ENCODE measurements at places on chromosomes 11 and 22. TPM values are rescaled to one million over a fixed set of nuclear protein-coding genes. Genes with fewer than 3 reads are reported as not detected.

Gene MGAT3
- polyA plus RNA-seq = 4.1 TPM

Gene SMC1B
- polyA plus RNA-seq = 0.06 TPM

Gene PGR
- polyA plus RNA-seq = 0.01 TPM

Gene C11orf65
- polyA plus RNA-seq = 1.0 TPM

Gene FJX1
- 5.4 TPM for polyA plus RNA-seq

Gene FBXO3
- polyA plus RNA-seq = 23.8 TPM

Gene SYT12
- polyA plus RNA-seq = 0.18 TPM

Gene TRPM5
- polyA plus RNA-seq = 0.08 TPM

Gene ZNF280B
- 7.6 TPM for polyA plus RNA-seq

Gene OR8G1
- polyA plus RNA-seq = not detected

Gene ELMOD1
- polyA plus RNA-seq = 6.9 TPM

Gene SLC15A3
- 27.9 TPM for polyA plus RNA-seq

Gene NRXN2
- polyA plus RNA-seq = 32.6 TPM

DNA sequence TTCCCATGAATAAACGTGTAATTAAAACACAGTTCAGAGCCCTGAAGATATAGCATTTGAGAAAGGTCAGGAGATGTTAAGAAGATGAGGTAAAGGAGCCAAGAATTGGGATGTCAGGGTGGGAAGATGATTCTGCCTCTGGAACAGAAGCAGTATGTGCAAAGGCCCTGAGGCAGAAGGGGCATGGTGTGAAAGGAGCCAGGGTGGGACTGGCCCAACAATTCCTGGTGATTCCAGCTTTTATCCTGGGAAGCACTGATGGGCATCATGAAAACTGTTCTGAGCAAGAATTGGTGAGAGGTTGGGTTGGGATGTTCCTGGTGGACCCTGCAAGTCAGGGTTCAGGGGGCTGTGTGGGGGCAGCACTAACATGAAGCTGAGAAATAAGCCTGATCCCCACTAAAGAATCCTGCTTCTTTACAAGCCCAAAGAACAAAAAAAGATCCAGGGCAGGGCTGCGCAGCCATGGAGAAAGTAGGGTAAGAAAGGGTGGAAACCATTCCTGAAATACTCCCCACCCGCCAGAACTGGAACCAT, 2.5 kb upstream of the FXYD6 start:
- no peak for DNase-seq

DNA sequence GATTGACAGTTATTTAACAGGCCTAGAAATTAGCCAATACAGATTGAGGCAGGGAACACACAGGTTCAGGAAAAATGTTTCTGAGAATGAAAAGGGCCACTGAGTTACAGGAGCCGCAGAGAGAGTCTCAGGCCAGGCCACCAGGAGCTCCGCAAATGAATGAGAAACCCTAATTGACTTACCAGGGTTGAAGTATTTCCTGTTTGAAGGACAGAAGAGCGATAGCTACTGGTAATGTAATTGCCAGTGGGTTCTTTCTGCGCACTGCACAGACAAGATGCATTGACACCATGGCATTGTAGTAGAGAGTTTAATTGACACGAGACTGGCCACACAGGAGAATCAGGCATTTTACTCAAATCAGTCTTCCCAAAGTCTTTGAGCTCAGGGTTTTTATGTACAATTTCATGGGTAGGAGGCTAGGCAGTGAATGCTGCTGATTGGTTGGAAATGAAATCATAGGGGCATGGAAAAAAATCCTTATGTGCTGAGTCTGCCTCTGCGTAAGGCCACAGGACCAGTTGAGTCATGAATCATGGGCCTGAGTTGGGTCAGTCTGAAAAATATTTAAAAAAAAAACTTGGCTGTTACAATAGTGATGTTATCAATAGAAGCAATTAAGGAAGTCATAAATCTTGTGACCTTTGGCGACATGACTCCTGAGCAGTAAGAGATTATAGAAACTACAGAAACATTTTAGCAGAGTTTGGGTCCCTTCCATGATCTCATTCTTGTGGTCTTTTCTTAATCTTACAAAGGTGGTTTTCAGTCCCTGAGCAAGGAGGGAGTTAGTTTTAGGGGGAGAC, 203.8 kb downstream of the CASP12 start:
- no peak for DNase-seq

DNA sequence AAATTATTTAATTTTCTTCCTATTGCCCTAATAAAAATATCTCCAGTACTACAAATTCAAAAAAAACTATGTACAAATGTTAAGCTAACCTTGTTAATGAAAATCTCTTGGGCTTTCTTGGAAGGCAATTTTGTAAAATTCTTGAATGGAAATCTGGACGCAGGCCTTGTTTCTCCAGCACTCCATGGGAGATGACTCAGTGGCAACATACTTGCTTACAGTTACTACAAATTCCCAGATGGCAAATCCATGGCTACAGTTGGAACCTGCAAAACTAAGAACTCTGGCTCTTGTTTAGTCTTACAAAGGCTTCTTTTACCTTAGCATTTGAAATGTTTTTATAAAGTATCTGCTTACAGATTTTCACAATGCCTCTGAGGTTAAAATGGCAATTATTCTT, 725.2 kb downstream of the DLG2 start:
- peak; percentile 32 for DNase-seq

DNA sequence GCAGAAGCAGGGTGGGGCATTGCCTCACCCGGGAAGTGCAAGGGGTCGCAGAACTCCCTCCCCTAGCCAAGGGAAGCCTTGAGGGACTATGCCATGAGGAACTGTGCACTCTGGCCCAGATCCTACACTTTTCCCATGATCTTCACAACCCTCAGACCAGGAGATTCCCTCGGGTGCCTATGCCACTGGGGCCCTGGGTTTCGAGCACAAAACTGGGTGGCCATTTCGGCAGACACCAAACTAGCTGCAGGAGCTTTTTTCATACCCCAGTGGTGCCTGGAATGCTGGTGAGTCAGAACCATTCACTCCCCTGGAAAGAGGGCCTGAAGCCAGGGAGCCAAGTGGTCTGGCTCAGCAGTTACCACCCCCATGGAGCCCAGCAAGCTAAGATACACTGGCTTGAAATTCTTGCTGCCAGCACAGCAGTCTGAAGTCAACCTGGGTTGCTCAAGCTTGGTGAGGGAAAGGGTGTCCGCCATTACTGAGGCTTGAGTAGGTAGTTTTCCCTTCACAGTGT, 573.7 kb upstream of the ANO3 start:
- DNase-seq = no peak

GRCh38 chr22:47139013-47139789, 376.8 kb downstream of the TBC1D22A start:
- DNase-seq = no peak

- no peak for DNase-seq
These were observed 116.8 kb downstream of the MED15 start for GRCh38 chr22:20624161-20624616.

- no peak for DNase-seq
These were observed 30.8 kb upstream of the SORL1 start for GRCh38 chr11:121421149-121421901.

- peak; percentile 19 for DNase-seq
These were observed 331.8 kb downstream of the FAT3 start for GRCh38 chr11:92556431-92556830.

DNA sequence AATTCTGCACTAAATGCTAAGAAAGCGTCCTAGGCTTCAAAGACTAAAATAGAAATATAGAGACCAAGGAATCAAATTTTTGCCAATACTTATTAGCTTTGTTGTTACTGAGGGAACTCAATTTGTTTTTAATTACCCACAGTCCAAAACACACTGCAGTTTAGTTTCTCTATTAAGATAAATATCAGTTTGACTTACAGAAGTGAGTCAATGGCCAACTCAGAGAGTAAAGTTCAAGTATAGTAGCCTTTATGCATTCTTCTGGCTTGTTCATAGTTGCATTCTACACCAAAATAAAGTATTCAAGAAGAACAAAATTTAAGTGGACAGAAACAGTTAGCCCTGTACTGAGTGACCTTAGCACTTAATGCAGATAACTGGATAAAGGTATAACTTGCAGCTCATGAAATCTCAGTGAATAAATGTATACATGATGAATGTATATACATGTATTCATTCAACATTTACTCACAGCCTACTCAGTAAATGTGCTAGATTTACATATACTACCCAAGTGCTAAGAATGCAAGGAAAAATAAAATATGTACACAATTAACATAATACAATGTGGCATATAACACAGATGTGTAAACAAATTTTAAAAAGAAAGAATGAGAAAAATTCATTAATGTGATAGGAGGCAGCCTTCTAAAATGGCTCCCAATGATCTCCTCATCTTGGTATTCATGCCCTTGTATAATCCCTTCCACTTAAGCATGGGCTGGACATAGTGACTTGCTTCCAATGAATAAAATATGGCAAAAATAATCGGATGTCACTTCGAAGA, 9.7 kb upstream of the RNF141 start:
- no peak for DNase-seq

DNA sequence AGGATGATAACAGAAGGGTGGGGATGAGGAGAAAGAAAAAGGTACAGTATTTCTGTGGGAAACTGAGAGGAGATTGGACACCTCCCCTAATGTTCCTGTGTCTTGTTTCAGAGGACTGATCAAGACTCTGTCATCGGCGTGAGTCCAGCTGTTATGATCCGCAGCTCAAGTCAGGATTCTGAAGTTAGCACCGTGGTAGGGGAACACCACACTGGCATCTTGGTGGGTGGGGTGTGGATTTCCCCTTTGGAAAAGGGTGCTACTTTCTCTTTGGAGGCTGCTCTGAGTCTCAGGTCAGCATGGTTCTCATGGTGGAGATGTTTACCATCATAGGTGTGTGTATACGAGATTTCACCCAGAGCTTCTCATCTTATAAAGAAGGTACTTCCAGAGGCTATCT, 25.5 kb downstream of the MADD start:
- no peak for DNase-seq

DNA sequence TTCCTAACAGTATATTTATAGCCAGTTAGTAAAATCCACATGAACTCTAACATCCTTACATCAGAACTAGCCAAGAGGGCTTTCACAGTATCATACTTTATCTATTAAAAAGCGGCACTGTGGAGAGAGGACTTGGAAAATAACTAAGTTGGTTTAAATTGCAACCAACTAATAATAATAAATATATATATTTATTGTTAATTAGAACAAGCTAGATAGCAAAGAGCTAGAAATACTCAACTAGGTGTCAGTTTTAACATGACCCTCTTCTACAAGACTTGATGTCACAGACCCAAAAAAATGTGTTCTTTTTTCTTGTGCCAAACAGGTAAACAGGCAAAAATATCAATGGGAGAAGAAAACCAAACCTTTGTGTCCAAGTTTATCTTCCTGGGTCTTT, at the start of gene OR2D3:
Gene OR2D3 (plus strand): TSS at position 301 of the 400 bp plus-strand sequence. CDS start 0 bp downstream, at position 301.
- DNase-seq = no peak

DNA sequence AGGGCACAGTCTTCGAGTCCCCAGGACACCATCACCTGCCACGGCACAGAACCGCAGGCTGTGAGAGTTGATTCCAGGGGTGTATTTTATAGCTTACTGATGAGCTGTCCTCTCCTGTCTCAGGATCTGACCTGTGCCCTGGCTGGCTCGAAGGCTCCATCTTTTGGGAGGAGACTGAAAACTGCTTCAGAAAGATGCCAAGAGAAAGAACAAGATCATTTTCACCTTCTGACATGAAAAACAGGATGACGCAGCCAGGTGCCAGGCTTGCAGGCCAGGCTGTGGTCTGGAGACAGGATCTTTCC, 2.2 kb downstream of the MRGPRD start:
- no peak for DNase-seq

GRCh38 chr11:72710278-72710677, 36.1 kb upstream of the PDE2A start:
- no peak for DNase-seq

DNA sequence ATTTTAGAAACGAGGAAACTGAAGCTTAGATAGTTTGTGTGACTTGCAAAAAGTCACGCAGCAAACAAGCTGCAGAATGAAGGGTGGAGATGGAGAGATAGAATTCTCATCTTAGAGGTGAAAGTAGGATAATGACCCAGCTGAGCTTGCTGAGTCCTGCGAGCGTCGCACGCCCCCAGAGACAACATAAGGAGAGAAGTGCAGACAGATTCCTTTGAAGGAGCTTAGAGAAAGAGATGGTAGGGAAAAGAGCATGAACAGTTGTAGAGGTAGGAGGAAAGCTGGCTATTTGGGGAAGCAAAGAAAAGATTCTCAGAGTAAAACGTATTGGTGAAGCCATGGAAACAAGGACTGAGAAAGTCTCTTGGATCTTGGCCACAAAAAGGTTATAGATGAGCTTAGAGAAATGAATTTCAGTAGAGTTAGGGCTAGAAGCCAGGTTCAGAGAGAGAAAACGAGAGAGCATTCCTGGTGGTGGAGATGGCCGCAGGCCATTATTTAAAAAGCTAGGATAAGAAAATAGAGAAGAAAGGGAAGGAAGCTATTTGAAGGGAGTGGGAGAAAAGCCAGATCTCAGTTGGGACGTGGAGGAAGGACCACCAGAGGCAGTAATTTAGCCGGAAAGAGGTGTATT, 44.8 kb downstream of the FAM83F start:
- peak; percentile 32 for DNase-seq

GRCh38 chr22:35539910-35540594, 579 bp upstream of the RASD2 start:
- DNase-seq = peak; percentile 19

GRCh38 chr11:100536979-100537378, 150.1 kb upstream of the ARHGAP42 start:
- no peak for DNase-seq

- DNase-seq = no peak
These were observed 115.8 kb downstream of the ATG16L2 start for GRCh38 chr11:72930008-72930407.

- DNase-seq = no peak
These were observed 17.6 kb upstream of the PPFIA1 start for GRCh38 chr11:70252844-70253243.

- peak; percentile 70 for DNase-seq
These were observed 22.0 kb upstream of the TLCD5 start for GRCh38 chr11:120303004-120303637.

GRCh38 chr11:44167046-44167445, 71.6 kb downstream of the EXT2 start:
- no peak for DNase-seq

DNA sequence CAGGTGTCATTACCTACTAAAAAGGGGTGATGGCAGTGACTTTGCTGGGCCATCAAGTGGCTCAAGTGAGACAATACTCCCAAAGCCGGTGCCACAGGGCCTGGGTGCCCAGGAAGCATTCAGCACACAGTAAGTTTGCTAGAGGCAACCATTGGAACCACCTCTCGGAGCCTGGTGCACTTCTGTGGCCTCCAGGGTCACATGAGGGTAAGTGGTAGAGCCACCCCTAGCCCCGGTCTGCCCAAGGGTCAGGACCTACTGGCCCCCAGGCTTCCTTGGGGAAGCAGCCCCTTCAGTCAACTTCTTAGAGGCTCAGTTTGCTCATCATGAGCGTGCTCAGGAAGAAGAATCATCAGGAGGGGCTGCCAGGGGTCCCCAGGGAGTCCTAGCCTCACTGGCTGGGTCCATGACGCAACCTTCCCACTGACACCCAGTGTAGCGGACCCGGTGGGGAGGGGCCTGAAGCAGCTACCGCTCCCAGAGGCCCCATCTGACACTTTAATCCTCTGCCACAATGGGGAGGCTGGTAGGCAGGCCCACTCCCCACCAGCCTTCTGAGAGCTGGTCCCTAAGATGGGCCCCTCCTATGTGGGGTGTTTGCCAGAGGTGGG, 17.5 kb upstream of the RASL10A start:
- DNase-seq = no peak
